CD8-positive, alpha-beta memory T cell (primary cell): ENCODE measurements at places on chromosomes 4 and X.

DNA sequence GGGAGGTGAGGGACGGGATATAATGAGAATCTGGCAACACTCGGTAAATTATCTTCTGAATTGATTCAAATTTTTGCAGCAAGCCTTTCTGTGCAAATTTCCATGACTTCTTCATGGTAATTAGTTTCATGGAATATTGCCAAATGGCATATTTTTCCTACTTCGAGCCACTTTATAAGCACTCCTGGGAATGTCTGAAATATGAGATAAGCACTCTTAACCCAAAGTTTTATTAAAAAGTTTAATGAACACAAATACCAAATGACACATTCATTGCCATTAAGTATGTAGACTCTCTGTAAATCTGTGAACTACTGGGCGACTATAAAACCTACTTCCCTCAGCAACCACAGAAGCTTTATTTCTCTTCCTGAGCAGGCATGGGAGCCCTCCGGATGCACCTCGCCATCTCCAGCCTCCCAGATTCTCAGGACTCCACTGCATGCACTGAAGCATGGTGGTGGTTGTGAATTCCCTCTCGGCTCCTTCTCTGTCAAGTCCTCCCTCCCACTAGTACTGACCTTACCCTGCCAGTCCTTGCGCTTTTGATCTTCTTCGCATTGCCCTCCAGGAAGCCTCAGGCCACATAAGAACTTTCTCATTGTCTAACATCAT is 154.4 kb upstream of the RPL34 start:
- no peak for DNase-seq

- DNase-seq: no peak
Observed at GRCh38 chr4:164169591-164169990, 584.3 kb upstream of the SMIM31 start.

- no peak for DNase-seq
Observed at GRCh38 chr4:165288226-165288625, 39.2 kb upstream of the MSMO1 start.

DNA sequence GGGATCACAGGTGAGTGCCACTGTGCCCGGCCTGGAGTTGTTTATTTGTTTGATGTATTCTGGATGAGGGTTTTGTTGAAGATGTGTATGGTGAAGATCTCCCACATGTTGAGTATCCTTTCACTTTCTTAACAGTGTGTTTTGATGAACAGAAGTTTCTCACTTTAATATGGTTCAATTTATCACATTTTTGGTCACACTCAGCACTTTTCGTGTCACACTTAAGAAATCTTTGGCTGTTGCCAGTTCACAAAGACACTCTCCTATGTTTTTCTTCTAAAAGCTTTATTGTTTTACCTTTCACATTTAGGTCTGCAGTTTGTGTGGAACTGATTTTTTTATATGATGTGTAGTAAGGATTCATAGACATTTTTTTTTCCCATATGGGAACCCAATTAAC is 16.6 kb upstream of the ZNF185 start:
- no peak for DNase-seq

GRCh38 chr4:100566396-100566795 is 48.6 kb upstream of the EMCN start:
- no peak for DNase-seq

- no peak for DNase-seq
Observed at GRCh38 chr4:150382028-150382427, 199.9 kb upstream of the MAB21L2 start.

- DNase-seq: no peak
Observed at GRCh38 chr4:16820329-16820728, 78.1 kb downstream of the LDB2 start.

DNA sequence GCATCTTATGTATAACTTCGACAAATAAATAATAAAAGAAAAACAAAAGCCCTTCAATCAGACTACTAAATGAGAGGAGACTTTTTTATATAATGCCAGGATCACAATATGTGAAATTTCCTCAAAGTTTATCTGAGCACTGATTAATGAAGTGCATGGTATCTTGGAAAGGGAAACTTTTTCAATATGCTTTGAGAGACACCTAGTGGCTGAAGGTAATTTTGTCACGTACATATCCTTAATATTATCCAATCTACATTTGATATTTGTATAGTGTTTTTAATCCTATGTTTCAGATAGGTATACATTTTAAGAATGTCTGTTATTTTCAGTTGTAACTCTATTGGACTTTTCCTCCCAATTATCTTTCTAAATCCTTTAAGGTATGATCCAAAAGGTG is 146.8 kb downstream of the KLHL4 start:
- no peak for DNase-seq

- DNase-seq: no peak
Observed at GRCh38 chrX:14591976-14592375, 62.6 kb downstream of the GLRA2 start.
